ENCODE measurements at places on chromosomes 7 and 10.

GRCh38 chr7:114629762-114630161 lies 215.1 kb downstream of the FOXP2 start:
- no peak for DNase-seq

DNA sequence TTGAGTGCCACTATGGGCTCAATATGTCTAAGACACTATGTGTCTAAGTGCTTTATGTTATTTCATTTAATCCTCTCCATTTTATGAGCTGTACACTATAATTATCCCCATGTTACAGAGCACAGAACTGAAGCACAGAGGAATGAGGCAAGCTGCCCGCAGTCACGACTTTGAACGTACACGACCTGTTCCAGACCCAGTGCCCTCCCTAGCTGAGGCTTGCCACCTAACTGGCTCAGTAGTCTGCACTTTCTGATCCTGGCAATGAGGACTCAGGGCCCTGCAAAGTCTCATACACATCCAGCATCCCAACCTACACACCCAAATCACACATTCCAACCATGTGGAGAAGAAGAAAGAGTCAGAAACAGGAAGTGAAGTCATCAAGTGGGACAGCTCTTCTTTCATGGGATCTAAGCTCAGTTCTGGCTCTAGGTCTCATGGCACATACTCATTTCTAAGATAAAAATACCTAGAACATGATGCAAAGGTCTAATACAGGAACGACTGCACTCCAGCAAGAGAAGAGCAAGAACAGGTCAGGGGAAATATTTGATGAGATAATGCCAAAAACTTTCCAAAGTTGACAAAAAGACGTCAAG lies 42.4 kb upstream of the DDC start:
- DNase-seq = peak; percentile 34

DNA sequence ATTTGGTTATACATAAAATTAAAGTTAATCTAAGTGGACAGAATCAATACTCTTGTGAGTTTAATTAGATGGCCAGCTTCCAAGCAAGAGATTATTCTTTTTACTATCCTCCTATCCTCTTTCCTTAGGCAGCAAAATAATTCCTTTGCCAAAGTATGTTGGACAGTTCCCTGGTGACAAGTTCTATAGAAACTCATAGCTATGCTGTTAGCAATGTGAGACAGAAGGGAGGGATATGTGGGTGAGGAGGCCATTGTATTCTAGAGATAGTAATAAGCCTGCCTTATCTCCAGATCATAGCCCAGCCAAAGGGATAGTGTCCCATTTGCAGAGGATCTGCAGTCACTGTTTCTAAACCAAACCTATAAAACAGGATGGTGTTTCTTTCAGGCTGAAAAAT lies 181.6 kb upstream of the HDAC9 start:
- no peak for DNase-seq

GRCh38 chr10:36738738-36739431 lies 386.5 kb upstream of the ANKRD30A start:
- no peak for DNase-seq

GRCh38 chr10:26662864-26663263 lies 34.6 kb upstream of the PDSS1 start:
- no peak for DNase-seq

DNA sequence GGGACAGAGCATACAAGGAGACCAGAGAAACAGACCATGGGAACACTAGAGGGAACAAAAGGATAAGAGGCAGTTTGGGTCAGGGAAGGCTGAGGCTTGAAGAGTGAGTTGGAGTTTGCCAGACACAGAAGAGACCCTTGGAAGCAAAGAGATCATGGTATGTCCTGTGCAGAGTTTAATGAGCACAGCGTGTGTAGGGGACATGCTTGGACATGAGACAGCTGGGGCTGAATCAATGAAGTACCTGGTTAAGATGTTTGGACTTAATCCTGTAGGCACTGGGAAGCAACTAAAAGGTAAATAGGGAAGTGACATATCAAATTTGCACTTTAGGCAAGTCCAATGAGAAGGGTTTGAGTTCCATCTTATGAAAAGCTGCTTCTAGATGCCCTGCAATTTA lies 79.6 kb downstream of the KIAA1217 start:
- DNase-seq = no peak

DNA sequence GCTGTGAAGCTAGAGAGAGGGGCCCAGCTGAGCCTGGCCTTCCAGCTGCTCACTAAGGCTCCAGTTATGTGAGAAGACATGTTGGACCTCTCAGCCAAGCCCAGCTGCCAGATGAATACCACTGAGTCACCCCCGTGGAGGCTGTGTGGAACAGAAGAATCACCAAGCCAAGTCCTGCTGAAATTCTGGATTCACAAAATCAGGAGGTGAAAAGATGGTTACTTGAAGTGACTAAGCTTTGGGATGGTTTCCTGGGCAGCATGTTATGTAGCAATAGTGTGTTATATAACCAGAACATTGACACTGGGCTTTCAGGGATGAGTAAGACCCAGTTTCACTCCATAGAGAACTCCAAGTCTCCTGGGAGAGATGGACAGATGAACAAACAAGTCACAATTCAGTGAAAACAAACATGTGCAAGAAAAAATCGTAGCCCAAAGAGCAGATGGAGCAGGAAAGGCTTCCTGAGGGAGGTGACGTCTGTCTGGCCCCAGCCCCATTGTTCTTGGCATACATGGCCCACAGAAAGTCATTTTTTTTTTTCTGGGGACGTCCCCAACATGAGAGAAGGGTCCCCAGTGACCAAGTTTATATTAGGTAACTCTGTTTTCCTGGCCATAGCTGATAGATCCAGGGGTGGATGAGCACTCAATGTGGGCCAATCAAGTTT lies 64.1 kb upstream of the PDZD8 start:
- DNase-seq = no peak

DNA sequence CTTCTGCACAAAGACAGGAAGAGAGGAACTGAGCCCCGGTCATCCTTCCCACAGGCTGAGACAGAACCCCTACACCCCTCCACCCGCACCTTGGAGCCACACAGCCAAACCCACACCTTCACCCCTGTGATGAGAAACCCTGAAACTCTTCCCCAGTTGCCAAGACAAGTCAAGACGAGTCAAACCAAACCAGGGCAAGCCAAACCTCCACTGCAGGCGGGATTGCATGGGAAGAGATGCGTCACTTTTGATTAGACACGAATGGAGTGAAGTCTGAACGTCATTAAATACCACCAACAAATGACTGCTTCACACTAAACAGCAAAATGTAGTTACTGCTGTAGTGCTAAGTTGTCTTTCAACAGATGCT lies 73.8 kb downstream of the PRPF18 start:
- no peak for DNase-seq

DNA sequence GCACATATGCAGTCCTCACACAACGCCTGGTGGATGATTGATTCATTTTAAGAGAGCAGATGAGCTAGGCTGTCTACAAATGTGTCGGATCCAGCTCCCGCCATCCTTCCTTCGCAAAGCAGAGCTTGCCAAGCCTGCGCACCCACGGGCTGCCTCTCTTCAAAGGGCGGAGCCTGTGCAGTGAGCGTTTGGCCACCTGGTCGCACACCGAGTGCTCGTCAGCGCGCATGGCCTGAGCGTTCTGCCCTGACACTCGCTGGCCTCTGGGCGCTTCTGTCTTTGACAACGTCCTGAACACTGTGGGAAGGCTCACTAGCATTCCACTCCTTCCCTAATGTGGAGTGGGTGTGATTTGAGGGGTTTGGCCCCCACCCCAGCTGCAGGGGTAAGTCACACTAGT lies 47.1 kb upstream of the TMEM72 start:
- DNase-seq = no peak

GRCh38 chr7:96188591-96188991 lies 133.3 kb downstream of the SLC25A13 start:
- no peak for DNase-seq

DNA sequence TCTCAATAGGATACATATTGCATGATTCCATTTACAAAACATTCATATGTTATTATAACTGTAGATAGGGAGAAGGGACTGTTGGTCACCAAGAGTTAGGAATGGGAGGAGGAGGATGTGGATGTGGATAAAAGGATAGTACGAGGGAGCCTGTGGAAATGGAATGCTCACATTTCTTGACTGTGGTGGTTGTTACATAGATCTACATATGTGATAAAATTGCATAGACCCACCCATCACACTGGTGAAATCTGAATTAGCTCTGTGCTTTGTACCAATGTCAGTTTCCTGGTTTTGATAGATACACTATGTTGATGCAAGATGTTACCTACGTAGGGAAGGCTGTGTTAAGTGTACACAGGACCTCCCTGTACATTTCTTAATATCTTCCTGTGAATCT lies 233.5 kb upstream of the MTPN start:
- DNase-seq = no peak

Data from activated CD8-positive, alpha-beta memory T cell treated with anti-CD3 and anti-CD28 coated beads, Interleukin-2, amount 50 U/mL, for 48 hours (primary cell).